ENCODE measurements at places on chromosomes 12 and 14.

DNA sequence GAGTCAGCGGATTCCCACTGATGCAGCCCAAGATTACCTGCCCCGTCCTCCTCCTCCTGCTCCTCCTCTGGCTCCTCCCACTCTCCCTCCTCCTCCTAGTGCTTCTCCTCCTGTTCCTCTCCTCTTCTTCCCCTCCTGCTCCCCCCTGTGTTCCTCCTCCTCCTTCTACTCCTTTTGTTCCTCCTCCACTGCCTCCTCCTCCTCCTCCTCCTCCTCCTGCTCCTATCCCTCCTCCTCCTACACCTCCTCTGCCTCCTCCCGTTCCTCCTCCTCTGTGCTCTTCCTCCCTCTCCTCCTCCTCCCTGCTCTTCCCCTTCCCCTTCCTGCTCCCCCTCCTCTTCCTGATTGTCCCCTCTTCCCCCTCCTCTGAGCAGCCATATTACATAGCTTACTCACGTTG lies 141.3 kb downstream of the CACNA1C start:
- DNase-seq: no peak

- DNase-seq: no peak
These were observed 239.2 kb upstream of the AMIGO2 start for GRCh38 chr12:47318963-47319362.

DNA sequence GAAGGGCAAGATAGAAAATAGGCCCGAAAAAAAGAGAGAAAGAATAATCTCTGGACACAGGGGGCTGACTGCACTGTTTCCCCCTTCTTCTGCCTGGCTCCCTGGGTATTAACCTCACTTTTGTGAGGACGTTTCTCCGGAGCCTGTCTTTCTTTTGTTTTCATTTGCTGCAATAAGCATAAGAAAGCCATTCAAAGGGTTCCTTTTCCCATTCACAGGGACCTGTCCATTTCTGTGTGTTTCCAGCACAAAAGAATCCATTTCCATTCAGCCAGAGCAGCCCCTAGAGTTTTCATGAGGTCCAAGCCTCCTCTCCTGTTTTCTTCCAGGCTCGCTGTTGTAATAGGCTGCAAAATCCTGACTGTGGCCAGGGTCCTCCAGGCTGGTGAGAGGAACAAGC lies 16.8 kb downstream of the PLXNC1 start:
- DNase-seq: no peak

- no peak for DNase-seq
These were observed 7.3 kb downstream of the ULK1 start for GRCh38 chr12:131901431-131902331.

- no peak for DNase-seq
These were observed 34.6 kb downstream of the NTF3 start for GRCh38 chr12:5466521-5466960.

DNA sequence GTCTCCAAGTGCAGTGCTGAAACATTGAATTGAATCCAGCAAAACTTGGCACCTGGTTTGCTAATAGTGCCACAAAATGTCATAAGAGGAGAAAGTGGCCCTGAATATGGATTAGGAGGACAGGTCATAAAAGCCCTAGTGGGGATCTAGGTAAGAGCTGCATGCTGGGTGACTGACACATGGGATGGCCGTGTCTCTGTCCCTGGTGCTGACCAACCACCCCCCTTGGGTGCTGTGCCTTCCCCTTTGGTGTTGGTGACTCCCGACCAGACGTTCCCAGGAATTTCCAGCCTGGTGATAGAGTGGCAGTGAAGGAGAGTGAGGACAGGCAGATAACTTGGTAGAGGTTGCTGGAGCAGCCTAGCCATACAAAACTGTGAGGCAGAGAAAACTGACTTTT lies 142.8 kb downstream of the VRK1 start:
- no peak for DNase-seq

- DNase-seq: no peak
These were observed 17.8 kb downstream of the POMT2 start for GRCh38 chr14:77302926-77303325.

DNA sequence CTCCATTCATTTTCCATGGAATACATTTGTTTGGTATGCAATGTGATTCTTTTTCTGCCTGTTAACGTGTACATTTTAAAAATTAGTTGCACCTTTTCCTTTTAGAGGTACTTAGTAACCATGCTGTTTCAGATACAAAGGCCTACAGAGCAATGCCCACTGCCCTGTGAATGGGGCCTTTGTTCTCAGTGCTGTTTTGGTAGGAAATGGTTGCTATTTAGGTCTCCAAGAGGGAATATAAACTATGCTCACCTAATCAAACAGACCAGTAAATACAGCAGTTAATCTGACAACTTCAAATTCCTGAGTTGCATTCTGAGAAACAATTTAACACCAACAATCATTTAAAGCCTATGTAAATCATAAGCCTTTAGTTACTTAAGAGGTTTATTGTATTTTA lies 188.7 kb downstream of the BCAT1 start:
- DNase-seq: no peak

GRCh38 chr12:131220331-131220685 lies 266.6 kb downstream of the ADGRD1 start:
- DNase-seq: no peak

GRCh38 chr12:122813310-122813713 lies 21.9 kb upstream of the HIP1R start:
- no peak for DNase-seq

DNA sequence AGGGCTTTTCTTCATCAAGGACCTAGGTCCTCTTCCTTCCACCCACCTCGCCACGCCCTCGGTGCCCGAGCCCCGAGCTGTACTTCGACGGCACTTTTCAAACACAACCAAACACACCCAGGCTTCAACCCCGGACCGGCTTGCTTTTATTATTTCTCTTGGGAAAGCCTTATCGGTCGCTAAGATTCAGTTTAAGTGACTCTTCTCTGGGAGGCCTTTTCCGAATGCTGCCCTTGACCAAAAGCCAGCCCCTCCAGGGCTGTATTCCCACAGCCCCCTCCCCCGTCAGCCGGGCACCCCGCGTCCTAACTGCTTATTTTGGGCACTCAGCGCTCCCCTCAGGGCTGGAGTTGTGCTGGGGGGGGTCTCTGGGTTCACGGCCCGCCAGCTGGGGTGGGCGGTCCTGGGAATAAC lies 644 bp upstream of the PPP4R4 start:
- no peak for DNase-seq

DNA sequence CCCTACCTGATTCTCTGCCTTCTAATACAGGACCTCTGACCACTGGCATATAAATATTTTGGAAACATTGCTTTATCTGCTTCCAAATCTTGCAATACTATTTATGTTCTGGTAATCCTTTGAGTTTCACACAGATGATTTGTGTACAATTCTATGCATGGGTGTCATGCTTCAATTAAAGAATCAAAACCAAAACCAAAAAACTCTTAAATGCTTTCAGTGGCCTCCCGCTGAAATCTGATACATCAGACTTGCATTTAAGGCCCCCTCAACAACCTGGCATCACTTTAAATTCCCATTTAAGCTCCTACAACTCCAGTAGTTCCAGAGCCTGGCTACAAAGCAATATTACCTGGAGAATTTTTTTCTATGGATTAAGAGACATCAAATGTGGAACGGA lies 221.7 kb upstream of the NAV3 start:
- DNase-seq: no peak

DNA sequence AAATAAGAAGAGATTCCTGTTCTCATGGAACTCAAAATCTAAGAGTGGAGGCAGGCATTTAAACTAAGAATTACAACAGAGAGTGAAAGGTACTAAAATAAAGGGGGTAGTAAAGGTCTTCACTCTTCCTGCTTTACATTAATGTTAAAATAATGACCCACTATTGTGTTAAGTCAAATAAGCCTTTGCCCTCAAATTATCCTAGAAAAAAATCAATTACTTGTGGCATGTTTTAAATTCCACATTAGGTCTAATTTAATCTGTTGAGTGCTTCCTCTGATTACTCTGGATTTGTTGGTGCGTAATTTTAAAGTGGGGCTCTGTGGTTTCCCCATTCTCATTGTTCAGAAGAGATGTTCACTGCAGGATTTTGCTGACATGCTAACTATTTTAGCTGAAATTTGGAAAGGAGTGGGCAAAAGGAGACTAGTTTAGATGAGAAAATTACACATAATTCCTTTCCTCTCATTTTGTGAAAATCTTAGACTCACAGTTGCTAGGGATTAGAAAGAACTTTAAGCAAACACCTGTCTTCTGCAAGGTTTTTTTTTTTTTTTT lies 35.5 kb downstream of the BTG1 start:
- no peak for DNase-seq

- no peak for DNase-seq
These were observed 41.9 kb upstream of the FKBP4 start for GRCh38 chr12:2752676-2753371.

- DNase-seq: no peak
These were observed 631.1 kb upstream of the TMEM132C start for GRCh38 chr12:127635838-127636237.

DNA sequence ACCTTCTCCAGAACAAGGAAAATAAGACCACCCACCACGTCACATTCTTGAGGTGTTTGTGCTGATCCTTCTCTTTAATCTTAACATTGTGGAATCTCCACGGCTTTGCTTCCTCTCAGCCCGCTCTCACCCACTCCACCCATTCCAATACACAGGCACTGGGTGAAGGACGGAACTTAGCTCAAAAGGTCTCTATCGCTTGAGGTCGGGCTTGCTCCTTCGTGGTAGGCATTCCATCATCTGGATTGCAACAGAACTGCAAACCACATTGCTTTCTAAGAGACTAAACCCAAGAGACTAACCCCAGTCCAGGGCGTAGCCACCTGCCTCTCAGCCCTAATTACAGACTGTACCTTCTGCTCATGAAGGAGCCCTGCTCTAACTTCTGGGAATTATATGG lies 24.0 kb upstream of the MDM2 start:
- no peak for DNase-seq

DNA sequence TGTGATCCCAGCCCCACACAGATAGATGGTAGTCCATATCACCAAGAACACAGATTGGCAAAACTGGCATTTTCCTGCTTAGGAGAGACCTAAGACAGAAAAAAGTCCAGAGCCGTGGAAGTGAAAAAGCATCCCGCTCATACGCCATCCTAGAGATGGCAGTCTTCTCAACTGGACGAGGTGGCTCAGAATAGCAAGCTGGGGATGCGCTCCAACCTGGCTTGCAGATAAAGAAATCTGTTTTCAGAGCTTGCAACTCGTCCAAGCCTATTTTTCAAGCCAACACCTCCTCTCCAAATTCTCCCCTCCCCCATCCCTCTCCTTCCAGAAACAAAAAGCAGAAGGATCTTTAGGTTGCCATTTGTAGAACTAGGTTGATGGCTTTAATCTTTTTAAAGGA lies 74.3 kb upstream of the OTX2 start:
- DNase-seq: no peak

- DNase-seq: no peak
These were observed 759.0 kb downstream of the AACS start for GRCh38 chr12:125824276-125824675.

GRCh38 chr14:93262446-93262845 lies 55.4 kb downstream of the UBR7 start:
- DNase-seq: no peak

GRCh38 chr12:115983226-115983798 lies 294.2 kb downstream of the MED13L start:
- no peak for DNase-seq

GRCh38 chr14:104321088-104321801 lies 182.9 kb downstream of the KIF26A start:
- DNase-seq: no peak

DNA sequence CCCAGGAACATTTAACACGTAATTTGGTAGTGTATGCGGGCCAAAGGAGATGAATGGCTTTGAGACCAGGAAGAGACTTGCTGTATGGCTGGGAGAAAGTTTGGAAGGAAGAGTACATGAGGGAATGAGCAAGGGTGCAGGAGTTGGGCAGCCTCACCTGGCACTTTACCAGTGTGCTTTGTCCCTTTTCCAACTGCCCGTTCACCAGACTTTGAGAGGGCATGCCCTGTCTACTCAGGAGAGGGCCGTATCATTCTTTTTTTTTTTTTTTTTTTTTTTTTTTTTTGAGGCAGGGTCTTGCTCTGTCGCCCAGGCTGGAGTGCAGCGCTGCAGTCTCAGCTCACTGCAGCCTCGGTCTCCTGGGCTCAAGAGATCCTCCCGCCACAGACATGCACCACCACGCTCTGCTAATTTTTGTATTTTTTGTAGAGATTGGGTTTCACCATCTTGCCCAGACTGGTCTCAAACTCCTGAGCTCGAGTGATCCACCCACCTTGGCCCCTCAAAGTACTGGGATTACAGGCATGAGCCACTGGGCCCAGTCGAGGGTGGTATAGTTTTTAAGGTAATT lies 6.5 kb downstream of the DYNC1H1 start:
- DNase-seq: no peak

DNA sequence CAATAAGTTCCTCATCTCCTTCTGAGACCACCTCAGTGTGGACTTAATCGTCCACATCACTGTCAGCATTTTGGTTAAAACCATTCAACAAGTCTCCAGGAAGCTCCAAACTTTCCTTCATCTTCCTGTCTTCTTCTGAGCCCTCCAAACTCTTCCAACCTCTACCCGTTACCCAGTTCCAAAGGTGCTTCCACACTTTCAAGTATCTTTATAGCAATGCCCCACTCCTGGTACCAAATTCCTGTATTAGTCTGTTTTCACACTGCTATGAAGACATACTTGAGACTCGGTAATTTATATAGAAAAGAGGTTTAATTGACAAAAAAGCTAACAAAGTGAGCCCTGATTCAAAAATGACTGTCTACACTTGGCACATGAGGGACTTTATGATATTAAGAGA lies 22.8 kb downstream of the EMP1 start:
- DNase-seq: no peak

GRCh38 chr14:100105357-100106169 lies 40.3 kb downstream of the EVL start:
- DNase-seq: no peak
